ENCODE measurements at places on chromosomes 13 and 19.

DNA sequence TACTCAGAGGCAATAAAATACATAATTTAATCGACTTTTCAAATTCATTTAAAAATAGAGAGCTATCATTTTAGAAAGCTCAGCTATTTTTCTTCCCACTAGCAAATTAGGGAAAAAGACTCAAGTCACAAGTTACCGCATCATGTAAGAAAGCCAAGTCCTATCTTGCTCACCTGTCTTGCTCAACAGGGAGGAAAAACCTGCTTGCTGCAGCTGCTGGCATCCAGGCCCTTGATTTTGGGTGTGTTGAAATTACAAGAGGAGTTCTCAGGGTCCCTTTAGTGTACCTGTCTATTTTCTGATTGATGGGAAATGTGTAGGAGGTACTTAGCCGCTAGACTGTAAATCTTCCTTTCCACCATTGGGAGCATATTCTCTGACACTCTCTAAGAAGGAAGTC is 22.2 kb downstream of the SLC10A2 start:
- no peak for DNase-seq

- DNase-seq, result no peak
Measured at GRCh38 chr19:51173681-51174080, 31.6 kb downstream of the SIGLEC7 start.

- no peak for DNase-seq
Measured at GRCh38 chr13:112932971-112933370, 36.0 kb upstream of the MCF2L start.

- no peak for DNase-seq
Measured at GRCh38 chr19:19081642-19082151, 17.9 kb downstream of the SLC25A42 start.

DNA sequence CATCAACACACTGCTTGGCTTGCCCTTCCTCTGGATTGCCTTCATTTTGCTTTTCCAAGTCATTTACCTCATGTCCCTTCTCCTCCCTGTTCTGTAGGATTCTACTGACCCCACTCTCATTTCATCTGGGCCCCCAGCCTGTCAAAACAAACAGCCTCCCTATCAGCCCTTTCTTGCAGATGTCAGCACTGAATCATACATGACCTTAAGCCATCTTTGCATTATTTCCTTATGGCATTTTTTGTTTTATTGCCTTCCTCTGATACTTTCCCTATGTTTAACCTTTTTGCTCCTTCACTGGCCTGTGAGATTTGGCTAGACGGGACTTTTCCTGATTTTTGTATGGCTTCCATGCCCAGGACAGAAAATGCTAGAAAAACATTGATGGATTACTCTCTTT is 8.7 kb downstream of the LRCH1 start:
- no peak for DNase-seq

- DNase-seq, result no peak
Measured at GRCh38 chr13:72849571-72849970, 67.6 kb downstream of the PIBF1 start.

DNA sequence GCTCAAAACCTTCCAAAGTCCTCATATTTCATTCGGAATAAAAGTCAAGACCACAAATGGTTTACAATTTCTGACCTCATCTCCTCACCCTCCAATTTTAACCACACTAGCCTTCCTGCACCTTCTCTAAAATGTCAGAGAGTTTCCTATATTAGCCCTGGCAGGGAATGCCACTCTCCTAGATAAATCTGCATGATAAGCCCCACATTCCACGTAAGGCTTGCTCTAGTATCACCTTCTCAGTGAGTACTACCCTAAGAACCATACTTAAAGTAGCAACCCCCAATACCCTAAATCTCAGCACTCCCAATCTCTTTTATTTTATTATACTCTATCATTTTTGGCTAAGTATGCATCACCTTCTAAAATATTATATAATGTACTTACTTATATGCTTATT is 100.5 kb upstream of the SLITRK5 start:
- DNase-seq, result no peak

DNA sequence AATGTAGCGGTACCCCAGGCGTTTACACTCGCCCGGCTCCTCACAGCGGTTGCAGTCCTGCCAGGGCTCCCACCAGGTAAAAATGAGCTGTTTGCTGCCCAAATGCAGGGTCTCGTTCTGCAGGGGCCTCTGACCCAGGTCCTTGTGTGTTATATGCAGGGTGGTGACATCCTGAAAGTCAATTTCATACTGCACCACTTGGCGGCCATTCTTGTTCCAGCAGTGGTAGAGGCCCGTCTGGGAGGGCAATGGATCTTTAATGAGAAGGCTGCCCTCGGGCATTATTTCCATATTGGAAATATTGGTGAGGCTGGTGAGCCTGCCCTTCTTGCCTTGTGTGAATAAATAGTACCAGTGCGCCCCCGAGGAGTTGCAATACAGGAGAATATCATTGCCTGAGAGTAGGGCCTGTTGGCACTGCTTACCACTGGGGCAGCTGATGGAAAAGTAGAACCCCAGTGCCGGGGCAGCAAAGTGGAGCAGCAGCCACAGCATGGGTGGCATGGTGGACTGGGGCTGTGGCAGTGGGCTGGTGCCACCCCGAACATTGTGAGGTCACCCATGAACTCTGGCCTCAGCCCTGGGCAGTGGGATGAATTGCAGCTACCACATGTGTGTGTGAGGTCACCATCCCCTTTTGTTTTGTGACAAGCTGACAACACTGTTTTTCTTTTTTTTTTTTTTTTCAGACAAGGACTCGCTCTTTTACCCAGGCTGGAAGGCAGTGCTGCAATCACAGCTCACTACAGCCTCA is at the start of gene FAM187B:
Gene FAM187B (minus strand): TSS at position 563 of the 754 bp plus-strand sequence. CDS start 59 bp downstream, at position 504.
- no peak for DNase-seq

DNA sequence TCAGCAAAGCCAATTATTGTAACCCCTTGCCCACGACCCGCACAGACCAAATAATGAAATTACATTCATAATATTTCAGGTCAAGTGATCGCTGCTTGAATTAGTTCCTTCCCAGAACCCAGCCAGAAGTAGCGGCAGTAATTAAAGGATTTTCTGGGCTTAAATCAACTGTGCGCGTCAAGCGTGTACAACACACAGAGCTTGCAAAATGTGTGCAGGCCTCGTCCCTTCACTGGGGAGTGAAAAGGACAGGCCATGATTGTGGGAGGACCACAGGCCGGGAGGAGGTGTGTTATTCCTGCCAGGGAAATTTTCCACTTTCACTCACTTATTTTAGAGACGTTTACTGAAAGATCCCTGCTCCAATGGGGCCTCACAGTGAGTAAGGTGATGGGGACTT is 84.9 kb downstream of the CHST8 start:
- DNase-seq, result no peak

DNA sequence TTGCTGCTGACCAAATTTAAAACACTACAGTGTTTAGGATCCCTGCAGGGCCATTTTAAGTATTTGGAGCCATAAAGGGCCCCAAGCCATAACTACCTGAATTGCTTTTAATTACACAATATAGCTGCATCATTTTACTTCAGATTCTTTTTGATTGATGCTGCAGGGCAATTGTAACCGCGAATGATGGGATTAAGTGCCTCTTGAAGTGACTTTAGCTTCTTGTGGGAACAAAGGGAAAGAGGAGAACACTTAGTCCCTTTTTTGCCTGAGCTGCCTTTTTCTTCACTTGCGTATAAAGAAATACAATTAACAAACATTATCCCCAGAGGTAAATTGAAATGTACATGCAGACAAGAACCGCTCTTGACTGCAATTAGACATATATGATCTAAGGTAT is 228.5 kb downstream of the ZIC5 start:
- DNase-seq, result no peak

DNA sequence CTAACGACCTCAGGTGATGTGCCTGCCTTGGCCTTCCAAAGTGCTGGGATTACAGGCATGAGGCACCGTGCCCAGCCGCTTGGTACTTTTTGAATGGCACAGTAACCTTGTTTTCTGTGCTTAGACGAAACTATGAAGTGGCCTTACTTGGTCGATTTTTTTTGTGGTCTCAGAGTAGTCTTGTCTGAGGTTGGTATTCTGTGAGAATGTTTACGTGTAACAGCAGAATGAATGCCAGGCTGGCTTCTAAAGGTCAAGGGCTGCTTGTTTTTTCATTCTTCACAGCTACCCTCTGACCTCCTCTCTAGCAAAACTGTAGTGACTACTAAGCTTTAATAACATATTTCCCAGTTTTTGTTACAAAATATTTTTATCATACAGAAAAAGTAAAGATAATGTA is 313.3 kb downstream of the GPC6 start:
- no peak for DNase-seq

GRCh38 chr13:84917252-84917878 is 881.9 kb downstream of the SLITRK6 start:
- no peak for DNase-seq

GRCh38 chr13:65660731-65661130 is 1569.4 kb downstream of the PCDH9 start:
- DNase-seq, result no peak

DNA sequence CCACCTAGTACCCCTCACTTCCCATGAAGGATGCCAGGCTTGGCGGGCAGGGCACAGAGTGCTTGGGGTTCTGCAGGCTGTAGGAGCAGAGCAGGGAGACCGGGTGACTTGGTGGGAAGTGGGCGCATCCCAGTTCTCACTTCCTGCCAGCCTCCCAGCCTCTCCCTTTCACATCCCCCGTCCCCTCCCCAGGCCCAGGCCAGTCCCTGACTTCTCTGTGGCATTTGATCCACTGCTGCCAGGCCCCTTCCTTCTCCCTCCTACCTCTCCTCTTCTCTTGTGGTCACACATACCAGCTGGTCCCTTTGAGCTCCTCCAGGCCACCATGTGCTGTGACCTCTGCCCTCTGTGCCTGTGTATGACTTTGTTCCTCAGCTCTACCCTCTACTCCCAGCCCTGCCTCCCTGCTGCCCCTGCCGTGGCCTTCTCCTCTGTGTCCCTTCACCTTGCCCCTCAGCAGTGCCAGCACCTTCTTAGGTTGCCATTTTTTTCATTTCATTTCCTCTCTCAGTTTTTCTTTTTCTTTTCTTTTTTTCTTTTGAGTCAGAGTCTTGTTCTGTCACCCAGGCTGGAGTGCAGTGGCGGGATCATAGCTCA is 19.5 kb downstream of the MYO1F start:
- no peak for DNase-seq

DNA sequence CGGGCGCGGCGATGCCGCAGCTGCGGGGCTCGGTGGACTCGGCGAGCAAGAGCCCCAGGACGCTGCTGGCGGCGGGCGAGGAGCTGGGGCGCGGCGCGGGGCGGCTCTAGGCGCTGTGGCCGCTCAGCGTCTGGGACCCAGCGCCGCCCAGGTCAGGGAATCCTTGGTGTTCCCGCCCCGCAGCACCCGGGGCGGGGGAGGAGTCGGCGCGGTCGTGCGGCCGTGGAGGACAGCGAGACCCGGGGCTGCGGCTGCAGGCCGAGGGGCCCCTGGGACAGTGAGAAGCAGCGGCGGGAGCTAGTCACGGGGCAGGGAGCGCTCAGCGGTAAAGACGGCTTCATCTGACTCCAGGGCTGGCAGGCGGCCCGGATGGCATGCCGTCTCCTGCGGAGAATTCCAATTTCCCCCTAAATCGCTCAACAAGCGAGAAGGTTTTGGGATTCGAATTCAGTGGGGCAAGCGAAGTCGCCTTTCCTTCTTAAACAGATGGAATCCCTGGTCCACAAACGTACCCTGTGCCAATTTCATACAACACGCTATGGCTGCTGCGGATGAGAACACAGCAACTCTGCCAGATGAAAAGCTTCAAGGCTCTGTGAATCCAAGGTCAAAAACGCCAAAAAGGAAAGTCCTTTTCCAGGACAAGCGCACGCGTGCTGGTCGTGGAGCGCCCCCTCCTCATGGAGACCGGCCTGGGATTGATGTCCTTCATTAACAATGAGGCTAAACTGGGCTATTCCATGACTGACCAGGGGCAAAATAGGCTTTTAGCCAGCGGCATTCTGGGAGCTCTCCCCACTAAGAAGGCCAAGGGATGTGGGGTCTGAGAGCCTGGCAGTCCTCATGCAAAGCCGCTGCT is 4.2 kb upstream of the ZSCAN4 start:
- DNase-seq, result no peak

GRCh38 chr13:48562296-48563066 is 29.6 kb upstream of the RCBTB2 start:
- DNase-seq, result no peak

- no peak for DNase-seq
Measured at GRCh38 chr13:108402850-108403249, 133.3 kb downstream of the TNFSF13B start.

DNA sequence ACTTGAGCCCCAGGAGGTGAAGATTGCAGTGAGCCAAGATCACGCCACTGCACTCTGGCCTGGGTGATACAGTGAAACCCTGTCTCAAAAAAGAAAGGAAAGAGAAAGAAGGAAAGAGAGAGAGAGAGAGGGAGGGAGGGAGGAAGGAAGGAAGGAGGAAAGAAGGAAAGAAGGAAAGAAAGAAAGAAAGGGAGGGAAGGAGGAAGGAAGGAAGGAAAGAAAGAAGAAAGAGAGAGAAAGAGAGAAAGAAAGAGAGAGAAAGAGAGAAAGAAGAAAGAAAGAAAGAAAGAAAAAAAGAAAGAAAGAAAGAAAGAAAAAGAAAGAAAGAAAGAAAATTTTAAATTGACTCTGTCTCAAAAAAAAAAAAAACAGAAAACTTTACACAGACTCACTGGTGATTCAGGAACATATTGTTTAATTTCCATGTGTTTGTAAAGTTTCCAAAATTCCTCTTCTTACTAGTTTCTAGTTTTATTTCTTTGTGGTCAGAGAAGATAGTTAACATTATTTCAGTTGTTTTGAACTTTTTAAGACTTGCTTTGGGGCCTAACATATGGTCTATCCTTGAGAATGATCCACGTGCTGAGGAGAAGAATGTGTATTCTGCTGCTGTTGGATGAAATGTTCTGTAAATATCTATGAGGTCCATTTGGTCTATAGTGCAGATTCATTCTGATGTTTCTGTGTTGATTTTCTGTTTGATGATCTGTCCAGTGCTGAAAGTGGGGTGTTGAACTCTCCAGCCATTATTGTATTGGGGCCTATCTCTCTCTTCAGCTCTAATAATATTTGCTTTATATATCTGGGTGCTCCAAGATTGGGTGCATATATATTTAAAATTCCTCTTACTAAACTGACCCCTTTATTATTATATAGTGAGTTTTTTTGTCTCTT is 204.4 kb upstream of the SERP2 start:
- no peak for DNase-seq

GRCh38 chr19:38831142-38831605 is 420 bp downstream of the ECH1 start:
- DNase-seq, result peak; percentile 93

- peak; percentile 72 for DNase-seq
Measured at GRCh38 chr13:100214886-100215285, 126.0 kb downstream of the PCCA start.

- no peak for DNase-seq
Measured at GRCh38 chr13:27621116-27621365, 651 bp upstream of the POLR1D start.

- DNase-seq, result no peak
Measured at GRCh38 chr13:93709506-93710244, 483.1 kb downstream of the GPC6 start.

- no peak for DNase-seq
Measured at GRCh38 chr19:44278181-44278690, 18.6 kb downstream of the ZNF233 start.

- DNase-seq, result no peak
Measured at GRCh38 chr13:100513987-100514670, 74.5 kb downstream of the GGACT start.

DNA sequence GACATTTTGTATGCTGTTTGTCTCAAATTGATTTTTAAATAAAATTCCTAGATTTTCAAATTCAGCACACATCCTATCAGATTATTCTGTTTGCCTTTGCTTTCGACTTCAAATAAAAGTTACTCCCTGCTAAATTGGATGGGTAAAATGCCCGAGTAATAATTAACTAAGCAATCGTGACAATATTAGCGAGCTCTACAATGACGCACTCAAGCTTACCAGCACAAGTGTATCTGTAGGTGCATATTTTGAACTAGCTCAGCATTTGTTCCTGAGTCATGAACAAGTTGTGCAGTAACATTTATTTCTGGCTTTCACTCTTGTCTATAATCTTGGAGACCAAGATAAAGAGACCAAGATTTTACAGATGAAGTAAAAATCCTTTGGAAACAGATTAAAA is 113.4 kb downstream of the UBL3 start:
- no peak for DNase-seq

Measured in non-pigmented ciliary epithelial cell (primary cell).